Stimulated activated memory B cell treated with anti-CD40 and anti-IgM and Interleukin-4, amounts not matched to agents 10 μg/mL and 1 μg/mL and 100 μg/mL, for 72 hours (primary cell): ENCODE measurements at places on chromosomes 4 and X.
A peak's percentile ranks its signal among the peaks of the same experiment; 100 is the strongest.

GRCh38 chr4:61296144-61296543 is 96.0 kb downstream of the ADGRL3 start:
- ATAC-seq, result no peak

- ATAC-seq, result no peak
Measured at GRCh38 chr4:111404673-111405072, 740.6 kb upstream of the FAM241A start.

DNA sequence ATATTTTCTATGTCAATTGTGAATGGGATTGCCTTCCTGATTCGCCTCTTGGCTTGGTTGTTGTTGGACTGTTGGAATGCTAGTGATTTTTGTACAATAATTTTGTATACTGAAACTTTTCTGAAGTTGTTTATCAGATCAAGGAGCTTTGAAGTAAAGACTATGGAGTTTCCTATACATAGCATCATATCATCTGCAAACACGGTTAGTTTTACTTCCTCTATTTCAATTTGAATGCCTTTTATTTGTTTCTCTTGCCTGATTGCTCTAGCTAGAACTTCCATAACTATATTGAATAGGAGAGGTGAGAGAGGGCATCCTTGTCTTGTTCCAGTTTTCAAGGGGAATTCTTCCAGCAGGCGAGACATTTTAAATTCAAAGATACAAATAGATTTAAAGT is 226.5 kb downstream of the FBXO8 start:
- ATAC-seq, result no peak

GRCh38 chr4:25451676-25452075 is 74.6 kb downstream of the ANAPC4 start:
- ATAC-seq, result no peak

DNA sequence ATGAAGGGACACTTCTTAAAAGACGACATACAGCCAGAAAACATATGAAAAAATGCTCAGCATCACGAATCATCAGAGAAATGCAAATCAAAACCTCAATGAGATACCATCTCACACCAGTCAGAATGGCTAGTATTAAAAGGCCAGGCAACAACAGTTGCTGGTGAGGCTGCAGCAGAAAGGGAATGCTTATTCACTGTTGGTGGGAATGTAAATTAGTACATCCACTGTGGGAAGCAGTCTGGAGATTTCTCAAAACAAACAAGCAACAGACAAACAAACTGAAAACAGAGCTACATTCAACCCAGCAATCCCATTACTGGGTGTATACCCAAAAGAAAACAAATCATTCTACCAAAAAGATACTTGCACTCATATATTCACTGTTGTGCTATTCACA is 197.9 kb downstream of the EVC2 start:
- ATAC-seq, result no peak

DNA sequence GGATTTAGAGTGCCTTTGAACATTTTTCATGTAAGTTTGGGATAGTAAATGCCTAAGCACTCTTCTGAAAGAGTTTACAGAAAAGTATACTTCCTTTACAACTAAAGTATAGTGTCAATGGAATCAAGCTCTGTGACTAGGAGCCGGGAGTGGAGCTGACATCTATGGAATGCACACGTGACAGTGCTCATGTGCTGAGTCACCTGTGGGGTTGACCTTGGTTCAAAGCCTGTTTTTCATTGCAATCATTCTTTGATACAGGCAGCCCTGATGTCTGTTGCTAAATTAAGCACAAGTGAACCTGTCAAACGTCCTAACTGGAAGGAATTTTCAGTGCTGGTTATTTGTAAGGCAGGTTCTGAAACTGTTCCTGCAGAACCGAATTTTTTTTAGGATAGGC is 82.5 kb downstream of the GPAT3 start:
- ATAC-seq, result no peak

DNA sequence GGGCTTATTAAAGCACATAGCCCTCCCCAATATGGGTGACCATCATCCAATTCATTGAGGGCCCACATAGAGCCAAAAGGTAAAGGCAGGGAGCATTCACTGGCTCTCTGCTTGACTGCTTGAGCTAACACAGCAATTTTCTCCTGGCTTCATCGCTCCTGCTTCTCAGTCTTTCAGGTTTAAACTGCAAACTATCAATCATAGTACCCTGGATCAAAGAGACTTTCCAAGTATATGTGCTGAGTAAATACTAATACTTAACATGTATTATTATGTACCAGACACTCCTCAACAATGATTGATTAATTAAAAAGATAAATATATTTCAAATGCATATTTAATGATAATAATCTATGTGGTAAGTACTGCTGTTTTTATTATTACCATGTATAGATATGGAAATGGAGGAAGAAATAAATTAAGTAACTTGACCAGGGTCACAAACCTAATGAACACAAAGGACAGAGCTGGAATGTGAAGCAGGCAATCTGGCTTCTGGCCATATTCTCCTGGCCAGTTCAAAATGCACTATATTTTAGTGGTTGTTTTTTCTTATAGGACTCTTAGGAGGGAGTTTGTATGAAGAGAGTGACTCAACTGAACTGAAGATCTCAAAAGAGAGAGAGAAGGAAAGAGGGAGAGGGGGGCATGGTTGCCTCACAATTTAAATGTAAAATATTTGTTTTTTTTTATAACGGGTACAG is 1197.3 kb downstream of the TECRL start:
- ATAC-seq, result no peak

DNA sequence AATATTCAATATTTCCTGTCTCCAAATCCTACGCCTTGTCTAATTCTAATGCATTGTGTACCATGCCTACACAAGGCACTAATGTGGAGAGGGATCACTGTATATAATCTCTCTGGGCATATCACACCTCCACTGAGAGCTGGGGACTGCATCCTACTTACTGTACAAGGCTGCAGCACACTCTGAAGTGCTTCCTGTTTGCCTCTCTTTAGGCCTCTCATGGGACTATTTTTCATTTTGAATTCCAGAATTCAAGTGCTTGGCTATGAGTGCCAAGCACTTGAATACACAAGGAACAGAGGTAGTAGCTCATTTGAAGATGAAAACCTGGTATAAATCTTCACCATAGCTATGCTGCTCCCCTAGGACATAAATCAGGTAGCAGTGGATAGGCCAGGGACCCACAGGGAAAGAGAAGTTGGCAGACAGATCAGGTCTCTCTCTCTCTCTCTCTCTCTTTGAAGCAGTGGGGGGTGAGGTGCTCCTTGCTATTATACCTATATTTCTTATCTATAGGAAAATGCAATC is 229.7 kb upstream of the MBNL3 start:
- ATAC-seq, result no peak

- no peak for ATAC-seq
Measured at GRCh38 chr4:138199568-138200235, 42.4 kb downstream of the SLC7A11 start.

- no peak for ATAC-seq
Measured at GRCh38 chr4:9921326-9921725, 100.0 kb downstream of the SLC2A9 start.

- no peak for ATAC-seq
Measured at GRCh38 chrX:130321550-130321949, 18.2 kb upstream of the SLC25A14 start.

- no peak for ATAC-seq
Measured at GRCh38 chrX:18931972-18932371, 51.9 kb downstream of the PHKA2 start.

- ATAC-seq, result no peak
Measured at GRCh38 chr4:70583952-70584834, 7.9 kb upstream of the AMBN start.

GRCh38 chr4:143581331-143581946 is 67.9 kb downstream of the SMARCA5 start:
- no peak for ATAC-seq

DNA sequence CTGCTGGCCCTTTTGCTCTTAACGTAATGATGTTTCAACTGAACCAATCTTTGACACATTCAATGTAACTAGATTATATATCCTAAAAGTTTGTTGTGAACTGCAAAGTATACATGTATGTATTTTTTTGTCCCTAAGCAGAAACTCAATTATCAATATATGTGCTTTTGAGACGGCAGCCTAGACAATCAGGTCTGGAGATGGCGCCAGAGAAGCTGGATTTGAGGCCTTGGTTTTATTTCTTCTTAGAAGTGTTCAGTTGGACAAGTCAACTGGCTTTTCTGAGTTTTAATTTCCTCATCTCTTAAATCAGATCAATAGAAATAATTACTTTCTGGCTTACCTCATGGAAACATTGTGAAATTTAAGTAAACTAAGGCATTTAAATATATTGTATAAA is 62.5 kb downstream of the DCAF8L1 start:
- ATAC-seq, result no peak

DNA sequence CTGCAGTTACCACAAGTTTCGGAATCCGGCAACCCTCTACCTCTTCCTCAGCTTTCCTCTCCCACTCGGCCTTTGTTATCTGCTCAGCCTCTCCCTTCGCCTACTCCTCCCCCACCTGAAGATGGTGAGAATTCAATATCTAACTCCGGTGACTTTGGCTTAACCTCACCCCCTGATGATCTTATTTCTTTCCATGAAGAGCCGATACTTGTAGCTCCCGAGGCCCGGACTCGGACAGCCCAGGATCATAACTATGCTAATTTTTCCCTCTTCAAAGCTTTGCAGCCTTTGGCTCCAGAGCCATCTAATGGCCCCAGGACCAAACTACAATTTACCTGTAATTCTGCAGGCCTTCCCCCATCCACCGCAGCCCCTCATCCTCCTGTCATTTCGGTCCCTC is 32.0 kb upstream of the MGST2 start:
- no peak for ATAC-seq

GRCh38 chrX:97402333-97402732 is 518.6 kb downstream of the RPA4 start:
- no peak for ATAC-seq

- no peak for ATAC-seq
Measured at GRCh38 chrX:103356858-103357257, 552 bp downstream of the TCEAL9 start.

- peak; percentile 83 for ATAC-seq
Measured at GRCh38 chrX:136616987-136617685, 30.8 kb upstream of the CD40LG start.

DNA sequence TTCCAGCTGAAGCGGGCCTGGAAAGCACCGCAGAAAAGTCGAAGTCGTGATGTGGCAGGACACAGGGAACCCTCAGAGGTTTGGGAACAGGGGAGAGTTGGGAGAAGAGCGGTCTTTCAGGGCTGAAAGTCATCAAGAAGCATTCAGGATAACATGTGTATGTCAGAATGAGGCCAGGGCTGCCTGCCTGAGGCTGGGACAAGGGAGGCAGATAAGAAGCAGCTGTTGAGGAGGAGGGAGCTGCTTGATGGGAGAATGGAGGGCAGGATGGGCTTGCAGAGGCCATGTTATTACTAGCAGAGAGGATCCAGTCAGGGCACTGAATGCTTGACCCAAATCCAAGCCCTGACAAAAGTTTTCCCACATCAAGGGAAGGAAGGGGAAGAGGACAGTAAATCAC is 132.0 kb downstream of the ATG4A start:
- no peak for ATAC-seq

DNA sequence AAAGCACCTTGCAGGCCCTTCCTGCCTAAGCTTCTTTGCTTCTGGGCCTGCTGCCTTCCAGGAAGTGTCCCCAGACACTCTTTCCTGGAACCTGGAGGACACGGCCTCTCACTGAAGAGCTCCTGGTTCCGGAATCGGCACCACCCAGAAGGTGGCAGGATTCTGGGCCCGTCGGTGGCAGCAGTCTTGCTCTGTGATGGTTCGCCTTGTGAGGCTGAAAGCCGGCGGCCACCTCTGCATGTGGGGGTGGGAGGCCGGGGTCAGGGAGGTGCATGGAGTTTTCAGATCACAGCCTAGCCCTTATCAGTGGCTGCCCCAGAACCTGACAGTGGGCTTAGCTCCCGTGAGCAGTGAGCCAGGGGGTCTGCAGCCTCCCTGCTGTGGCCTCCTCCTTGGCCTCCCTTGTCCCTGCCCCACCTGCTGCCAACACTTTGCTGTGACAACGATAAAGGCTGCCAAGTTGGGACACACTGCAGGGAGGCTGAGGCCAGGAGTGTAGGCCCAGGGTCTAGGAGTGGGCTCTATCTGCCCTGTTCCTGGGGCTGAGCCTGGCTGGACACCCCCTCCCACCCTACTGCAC is 30.8 kb upstream of the GPR78 start:
- ATAC-seq, result no peak

DNA sequence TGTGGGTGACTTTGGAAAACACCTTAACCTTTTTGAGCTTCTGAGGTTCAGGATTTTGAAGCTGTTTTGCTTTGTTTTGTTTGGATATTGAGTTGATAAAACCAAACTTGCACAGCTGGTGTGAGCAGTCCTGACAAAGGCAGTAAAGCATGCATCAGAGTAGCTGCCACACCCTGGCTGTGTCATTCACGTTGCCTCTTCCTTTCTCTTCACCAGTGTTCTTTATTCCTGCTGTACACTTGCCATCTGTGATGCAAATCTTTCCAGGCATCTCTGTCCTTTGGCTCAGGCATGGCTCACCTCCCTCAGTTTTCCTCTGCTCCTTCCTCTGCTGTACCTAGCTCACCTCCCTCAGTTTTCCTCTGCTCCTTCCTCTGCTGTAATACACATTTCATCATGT is 1850.2 kb upstream of the AGA start:
- no peak for ATAC-seq

DNA sequence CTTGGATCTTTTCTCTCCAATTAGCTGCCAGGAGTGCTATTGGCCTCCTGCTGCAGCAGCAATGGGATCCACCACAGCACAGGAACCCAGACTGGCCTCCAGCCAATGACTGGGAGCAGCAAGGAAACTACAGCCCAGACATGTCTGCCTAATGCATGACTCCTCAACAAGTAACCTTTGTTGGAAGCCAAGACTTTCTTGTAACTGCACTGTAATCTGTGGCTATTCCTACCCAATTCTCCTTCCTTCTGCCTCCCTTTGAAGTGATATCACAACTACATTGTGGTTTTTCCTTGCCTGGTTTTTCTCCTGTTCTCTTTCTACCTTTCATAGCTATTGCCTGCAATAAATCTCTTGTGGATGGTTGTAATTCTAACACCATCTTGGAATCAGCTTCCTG is 39.8 kb downstream of the SNCA start:
- peak; percentile 29 for ATAC-seq

GRCh38 chr4:174669270-174669669 is 147.0 kb upstream of the HPGD start:
- ATAC-seq, result no peak
